ENCODE measurements at places on chromosomes 12 and 14.

- DNase-seq = peak; percentile 80
Observed at GRCh38 chr12:111443586-111443985, 37.9 kb downstream of the SH2B3 start.

DNA sequence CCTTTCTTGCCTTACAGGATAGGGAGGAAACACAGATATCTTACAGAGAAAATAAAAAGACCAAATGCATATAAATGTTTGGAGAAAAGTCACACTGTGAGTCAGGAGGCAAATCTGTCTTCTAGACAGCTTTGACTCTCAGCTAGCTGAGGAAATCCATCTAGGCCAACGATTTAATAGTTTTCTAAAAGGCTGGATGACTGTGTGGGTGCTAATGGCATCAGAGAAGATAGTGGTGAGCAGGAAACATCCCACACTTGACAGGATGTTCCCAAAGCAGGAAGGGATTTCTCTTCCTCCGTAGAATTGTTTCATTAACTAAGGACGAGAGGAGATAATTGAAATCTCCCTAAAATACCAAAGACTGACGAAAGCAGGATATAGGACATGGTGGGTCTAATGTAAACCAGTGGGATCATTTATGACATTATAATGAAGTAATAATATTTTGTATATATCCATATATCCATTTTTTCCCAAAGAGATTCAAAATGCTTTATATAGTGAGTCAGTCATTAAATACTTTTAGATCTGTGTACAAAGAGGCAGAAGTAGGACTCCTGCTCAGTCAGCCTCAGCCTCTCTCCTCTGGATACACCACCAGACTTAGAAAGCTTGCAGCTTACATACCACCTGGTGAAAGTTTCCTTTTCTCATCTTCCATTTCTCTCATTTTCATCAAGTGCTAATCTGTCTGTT lies 44.3 kb upstream of the PSMA6 start:
- DNase-seq = peak; percentile 49

GRCh38 chr12:116497051-116497591 lies 62.1 kb upstream of the MAP1LC3B2 start:
- DNase-seq = no peak

- no peak for DNase-seq
Observed at GRCh38 chr12:67069451-67070306, 199.5 kb upstream of the CAND1 start.

- DNase-seq = no peak
Observed at GRCh38 chr12:3055026-3055703, 22.0 kb upstream of the TSPAN9 start.

DNA sequence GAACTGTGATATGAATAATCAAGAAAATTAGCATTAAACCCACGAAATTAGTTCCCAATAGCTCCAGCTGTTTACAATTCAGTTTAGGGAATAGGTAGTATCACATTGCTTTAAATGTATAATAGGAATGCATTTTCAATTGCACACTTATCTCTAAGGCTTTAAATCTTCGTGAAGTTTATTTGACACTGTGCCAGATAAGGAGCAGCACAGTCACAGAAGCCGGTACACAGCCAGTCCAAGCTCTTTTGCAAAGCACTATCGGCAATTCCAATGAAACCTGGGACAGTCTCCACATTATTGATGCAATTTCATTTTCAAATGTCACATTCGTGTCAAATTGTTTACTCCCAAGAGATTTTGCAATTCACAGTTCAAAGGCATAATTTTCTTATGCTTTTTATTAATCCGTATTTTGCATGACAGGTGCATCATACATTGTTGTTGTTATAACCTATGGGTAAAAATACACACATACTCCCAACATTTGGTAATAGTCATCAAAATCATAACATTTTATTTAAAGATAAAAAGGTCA lies 602.8 kb downstream of the RPS29 start:
- no peak for DNase-seq

DNA sequence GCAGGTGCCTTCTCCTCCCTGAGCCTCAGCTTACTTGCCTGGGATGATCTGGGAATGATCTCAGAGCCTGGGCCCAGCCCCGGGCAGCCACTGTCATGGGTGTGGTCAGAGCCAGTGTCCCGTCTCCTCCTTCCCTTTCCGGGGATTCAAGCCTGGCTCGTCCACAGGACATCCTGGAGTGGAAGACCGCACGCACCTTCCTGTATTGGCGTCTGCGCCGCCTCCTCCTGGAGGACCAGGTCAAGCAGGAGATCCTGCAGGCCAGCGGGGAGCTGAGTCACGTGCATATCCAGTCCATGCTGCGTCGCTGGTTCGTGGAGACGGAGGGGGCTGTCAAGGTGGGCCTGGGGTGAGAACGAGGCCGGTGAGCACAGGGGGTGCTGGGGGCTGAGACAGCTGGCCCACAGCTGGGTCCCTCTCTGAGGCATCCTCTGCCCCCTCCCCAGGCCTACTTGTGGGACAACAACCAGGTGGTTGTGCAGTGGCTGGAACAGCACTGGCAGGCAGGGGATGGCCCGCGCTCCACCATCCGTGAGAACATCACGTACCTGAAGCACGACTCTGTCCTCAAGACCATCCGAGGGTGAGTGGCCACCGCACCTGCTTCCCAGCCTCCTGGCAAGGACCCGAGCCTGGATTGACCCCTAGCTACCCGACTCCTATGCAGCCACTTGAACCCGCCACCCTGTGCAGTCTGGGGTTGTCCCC lies 44.0 kb downstream of the FOXN4 start:
- DNase-seq = no peak

- DNase-seq = no peak
Observed at GRCh38 chr14:77270361-77271112, 469 bp downstream of the NGB start.

DNA sequence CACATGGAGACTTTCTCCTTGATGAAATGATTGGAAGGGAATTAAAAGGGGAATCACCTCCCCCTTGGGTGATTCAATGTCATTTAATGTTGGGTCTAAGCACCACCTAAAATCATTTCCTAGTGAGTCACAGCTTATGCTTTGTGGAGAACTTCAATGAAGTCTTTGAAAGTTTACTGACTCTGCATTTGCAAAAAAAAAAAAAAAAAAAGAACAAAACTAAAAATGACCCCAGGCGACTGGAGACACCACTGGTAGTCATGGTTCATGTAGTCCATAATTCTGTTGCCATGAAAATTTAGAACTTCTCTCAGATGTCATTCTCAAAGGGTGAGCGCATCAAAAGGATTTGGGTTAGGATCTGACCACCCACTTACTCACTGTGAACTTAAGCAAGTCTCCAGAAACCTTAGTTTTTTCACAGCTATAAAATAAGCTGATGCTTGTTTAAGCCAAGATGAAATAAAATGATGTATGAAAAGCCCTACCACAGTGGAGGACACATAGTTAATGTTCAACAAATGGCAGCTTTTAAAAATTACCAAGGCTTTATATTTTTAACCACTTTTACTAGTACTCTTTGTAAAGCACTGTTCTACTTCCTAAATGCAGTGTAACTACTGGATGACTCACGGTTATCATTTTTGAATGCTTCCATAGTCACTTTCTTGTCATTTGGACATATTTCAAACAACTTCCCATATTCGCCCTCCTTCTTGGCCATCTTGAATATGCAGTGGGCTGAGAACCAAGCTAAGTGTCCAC lies 18.1 kb upstream of the KSR2 start:
- DNase-seq = peak; percentile 17

DNA sequence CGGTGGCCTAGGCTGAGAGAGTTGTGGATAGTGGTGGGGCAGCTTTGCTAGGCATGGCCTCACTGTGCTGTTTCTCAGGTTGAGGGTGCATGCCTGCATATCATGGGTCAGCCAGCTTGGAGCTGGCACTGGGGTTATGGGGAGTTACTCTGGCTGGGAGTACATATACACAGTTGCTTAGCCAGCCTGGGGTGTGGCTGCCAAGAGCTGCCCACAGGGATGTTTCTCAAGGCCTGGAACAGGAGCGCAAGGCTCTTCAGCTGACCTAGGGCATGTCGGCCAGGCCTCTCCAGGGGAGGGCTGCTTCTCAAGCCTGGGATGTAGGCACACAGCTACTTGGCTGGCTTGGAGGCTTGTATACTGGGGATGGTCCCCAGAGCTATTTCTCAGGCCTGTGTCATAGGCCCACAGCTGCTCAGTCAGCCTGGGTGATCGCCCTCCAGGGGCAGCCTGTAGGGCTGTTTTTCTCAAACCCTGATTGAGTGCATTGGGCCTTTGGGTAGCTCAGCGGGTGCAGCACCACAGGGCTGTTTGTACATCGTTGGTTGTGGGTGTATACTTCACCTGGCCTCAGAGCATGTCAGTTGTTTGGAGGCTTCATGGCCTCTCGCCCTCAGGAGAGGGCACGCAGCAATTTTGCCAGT lies 114.9 kb downstream of the METTL25 start:
- DNase-seq = no peak
